NCI-H526 (cell line): ENCODE measurements at places on chromosomes 4 and X.
A peak's percentile ranks its signal among the peaks of the same experiment; 100 is the strongest.

GRCh38 chr4:6840062-6840976, 57.8 kb downstream of the KIAA0232 start:
- DNase-seq = no peak

DNA sequence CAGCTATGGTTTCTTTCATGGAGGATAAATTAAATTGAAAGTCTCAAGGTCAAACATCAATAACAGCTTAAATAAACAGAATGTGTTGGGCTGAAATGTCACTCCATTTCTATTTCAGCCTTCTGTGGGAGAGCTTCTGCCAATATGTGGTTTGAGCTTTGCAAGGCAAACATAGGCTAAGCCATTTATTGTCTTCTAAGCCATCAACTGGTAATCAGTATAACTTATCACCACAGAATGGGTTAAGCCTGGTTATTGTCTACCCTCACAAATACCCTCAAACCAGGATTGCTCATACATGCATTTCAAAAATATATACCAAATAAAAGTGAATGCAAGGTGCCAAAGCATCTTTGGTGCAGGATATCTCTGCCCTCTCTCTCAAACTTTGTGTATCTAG, 52.7 kb downstream of the GABRB1 start:
- DNase-seq = no peak

GRCh38 chr4:22695917-22696316, 3.2 kb downstream of the GBA3 start:
- no peak for DNase-seq

DNA sequence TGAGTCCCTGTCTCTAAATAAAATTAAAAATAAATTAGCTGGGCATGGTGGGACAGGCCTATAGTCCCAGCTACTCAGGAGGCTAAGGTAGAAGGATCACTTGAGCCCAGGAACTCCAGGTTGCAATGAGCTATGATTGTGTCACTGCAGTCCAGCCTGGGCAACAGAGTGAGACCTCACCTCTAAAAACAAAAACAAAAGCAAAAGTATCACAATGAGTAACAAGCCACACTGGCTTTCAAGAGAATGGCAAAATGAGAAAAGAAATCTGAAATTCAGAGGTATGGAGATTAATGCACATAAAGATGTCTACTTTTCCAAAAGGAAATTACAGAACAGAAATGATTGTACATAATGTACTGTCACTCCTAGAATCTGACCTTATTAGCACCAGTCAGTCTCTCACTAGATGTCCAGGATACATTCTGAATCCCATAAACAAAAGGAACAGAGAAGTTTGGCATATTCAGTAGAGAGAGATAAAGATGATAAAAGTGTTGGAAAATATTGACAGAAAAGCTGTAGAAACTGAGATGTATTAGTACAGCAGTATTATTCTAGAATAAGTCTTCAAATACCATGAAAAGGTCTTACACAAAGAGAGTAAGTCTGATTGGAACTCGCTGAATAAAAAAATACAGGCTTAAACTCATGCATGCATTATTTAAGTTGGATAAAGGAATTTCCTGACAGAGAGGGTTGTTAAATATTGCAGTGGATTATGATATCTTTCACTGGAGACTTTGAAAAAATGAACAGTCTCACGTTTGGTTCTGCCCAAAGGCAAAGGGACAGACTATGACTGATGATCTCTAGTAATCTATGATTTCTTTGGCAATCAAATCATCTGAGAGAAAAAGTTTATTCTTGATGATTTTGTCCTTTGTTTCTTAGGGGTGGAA, 102.5 kb downstream of the SH3RF1 start:
- DNase-seq = no peak

- no peak for DNase-seq
Measured at GRCh38 chr4:73539386-73539785, 57.8 kb downstream of the AFM start.

- DNase-seq = no peak
Measured at GRCh38 chr4:85399270-85399669, 75.7 kb upstream of the ARHGAP24 start.

DNA sequence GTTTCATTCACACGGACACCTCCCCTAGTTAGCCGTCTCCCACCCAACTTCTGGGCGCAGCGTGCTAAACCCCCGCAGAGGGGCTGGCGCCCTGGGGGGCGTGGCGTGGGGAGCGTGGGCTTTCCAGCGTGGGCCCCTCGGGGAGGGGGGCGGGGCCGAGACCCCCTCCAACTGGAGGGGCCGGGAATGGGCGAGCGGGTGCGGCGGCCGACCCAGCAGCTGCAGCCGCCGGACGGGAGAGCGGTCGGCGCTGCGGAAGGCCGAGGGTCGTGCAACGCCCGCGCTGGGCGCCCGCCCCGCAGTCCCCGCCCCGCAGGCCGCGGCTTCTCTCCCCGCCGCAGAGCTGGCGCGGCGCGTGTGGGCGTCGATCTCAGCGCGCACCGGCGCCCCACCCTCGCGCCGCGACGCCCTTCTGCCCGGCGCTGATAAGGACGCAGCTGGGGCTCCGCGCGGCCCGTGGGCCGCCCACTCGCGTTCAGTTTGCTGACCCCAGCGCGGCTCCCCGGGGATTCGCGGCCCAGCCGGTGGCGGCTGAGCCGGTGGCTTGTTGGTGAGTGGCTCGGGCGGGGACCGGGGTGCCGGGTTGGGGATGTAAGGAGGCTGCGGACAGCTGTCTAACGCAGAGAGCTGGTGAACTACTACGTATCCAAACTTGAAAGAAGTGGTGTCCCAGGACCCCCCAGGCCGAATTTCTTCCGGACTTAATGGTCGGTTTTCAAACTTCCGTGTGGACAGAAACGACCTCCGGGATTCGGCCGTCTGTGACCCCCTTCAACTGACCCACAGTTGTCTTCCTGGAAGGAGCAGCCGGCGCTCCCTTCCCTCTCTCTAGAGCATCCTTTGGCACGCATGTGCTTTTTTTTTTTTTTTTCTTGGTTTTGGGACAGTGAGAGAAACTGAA, 1.5 kb downstream of the FHDC1 start:
- DNase-seq = peak; percentile 71

- no peak for DNase-seq
Measured at GRCh38 chr4:78162342-78162741, 105.2 kb downstream of the FRAS1 start.

GRCh38 chr4:79042079-79042674, 102.9 kb upstream of the PAQR3 start:
- DNase-seq = no peak
